ENCODE measurements at places on chromosomes 1 and 21.

GRCh38 chr1:159916242-159917051 is 8.9 kb downstream of the TAGLN2 start:
- no peak for DNase-seq

GRCh38 chr1:21338573-21339355 is 48.5 kb upstream of the ECE1 start:
- no peak for DNase-seq

- DNase-seq = no peak
These were observed 18.8 kb upstream of the RGS16 start for GRCh38 chr1:182622901-182623528.

GRCh38 chr1:78958711-78959110 is 47.8 kb downstream of the ADGRL4 start:
- DNase-seq = peak; percentile 2

GRCh38 chr1:201126832-201127754 is at the start of gene ASCL5:
Gene ASCL5, minus strand, starts transcription at chr1:201127184. Its CDS starts 11,812 bp downstream, at chr1:201115372.
- no peak for DNase-seq

DNA sequence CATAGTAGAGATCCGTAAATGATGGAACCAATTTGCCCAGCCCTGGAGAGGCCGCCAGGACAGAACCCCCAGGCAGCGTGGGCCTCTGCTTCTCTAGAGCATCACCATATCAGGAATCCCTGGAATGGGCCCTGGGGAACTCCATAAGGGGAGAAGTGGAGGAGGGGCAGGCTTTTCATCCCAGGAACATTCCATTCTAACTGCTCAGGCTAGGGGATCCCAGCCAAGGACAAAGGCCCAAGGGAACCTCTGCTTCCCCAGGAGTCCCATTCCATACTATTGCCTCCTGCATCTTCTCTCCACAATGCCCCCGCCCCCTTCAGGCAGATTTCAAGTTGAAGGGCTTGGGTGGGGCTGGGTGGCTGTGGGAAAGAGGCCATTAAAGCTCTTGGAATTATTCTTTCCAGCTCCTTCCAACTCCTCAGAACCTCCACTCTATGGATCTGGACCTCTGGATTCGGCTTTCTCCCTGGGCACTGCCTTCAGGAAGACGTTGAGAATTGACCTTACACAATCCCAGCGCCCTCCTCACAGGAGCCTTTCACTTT is 6.0 kb downstream of the TRNP1 start:
- DNase-seq = peak; percentile 63

DNA sequence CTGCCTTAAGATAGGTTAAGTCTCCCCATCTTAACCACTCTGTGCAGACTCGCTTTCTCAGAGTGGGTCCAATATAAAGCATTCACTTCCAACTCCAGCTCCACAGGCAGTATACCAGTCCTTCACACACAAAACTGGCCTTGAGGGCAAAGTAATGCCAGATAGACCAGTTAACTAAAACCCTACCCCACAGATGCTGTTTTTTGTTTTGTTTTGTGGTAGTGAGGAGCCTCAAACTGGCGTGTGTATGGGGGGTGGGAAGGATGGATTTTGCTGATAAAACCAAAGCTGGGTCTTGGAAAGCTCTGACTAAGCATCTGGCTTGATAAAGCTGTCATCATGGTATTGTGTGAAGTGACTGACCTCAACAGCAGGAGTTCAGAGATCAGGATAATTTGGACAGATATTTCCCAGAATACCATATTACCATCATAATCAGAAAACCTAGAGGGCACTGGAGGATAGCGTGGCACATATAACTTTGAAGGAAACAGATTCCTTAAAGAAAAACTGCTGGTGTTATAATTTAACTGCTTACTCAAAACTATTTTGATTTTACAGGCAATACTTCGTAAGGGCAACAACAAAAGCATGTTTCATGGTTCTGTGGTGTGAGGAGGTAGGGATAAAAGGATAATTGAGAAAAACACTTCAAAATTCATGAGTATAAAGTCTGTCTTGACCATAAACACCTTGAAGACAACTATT is 29.6 kb upstream of the CPLANE2 start:
- peak; percentile 96 for DNase-seq

DNA sequence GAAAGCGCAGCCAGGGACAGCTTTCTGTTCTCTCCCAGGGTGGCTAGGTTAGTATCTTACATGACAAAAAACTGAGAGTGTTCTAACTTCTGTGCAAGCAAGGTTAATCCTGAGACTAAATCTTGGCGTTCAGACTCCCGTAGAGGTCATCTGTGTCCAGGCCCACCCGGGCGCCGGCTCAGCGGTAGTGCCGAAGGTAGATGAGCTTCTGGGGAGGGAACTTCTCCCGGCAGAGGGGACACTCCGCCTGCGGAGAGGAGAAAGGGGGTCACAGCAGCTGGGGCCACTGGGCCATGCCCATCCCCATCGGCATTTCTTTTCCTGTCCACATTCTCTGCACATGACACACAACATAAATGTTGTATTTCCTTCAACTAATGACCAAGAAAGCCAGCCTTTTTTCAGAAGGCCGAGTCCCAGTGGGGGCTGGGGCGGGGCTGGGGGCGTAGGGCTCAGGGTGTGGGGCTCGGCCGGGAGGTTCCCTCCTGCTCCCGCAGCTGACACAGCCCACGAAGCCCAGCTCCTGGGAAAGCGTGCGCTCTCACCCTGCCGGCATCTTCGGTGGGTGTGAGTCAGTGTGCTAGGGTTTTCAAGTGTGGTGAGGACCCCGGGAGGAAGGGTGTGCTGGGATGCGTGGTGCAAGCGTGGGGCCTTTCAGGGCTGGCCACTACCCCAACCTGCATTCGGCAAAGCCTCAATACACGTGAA is 6.6 kb downstream of the PEX10 start:
- no peak for DNase-seq

GRCh38 chr1:160579216-160579701 is at the start of gene CD84:
Gene CD84, minus strand, starts transcription at chr1:160579496. Its CDS starts 59 bp downstream, at chr1:160579437.
- DNase-seq = no peak

DNA sequence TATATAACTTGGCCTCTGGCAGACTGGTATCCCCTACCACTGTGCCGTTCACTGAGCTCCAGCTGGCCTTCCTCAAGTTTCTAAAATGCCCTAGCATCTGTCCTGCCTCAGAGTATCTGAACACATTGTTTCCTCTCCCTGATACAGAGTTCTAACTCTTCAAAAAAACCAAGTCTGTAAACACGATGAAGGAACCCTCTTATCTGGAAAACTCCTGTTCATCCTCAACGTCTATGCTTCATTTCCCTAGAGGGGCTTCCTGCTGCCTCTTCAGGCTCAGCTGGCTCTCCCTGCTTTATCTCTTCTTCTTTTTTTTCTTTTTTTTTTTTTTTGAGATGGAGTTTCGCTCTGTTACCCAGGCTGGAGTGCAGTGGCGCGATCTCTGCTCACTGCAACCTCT is 5.6 kb downstream of the BSDC1 start:
- no peak for DNase-seq

DNA sequence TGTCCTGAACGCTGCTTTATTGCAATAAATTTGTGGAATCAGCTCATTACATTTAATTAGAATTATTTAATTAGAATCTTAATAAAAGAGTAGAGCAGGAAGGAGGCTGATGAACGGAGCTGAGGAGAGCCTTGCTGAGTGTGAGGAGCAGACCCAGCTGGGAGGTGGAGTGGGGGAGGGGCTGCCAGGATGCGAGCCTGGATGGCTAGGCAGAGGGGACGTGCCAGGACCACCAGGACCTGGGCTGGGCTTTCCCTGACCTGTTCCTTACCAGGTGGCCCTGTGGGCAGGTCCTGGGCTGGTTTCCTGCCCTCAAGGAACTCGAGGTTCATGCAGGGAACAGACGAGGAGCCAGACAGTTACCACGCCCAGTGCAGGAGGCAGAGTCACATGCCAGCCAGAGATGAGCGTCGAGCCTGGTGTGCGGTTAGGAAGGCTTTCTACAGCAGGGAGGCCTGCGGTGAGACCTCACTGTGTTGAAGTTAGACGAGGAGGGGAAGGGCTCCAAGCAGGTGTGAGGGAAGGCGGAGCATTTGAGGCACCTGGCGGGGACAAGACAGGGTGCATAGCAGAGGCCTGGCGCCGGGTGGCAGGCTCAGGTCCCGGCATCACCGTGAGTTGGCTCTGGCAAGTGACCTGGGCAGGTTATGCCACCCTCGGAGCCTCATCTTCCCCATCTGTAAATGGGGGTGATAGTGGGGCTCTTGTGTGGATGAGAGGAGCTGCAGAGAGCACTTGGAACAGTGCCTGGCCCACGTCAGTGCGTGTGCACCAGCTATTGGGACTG is 33.9 kb downstream of the LDLRAP1 start:
- no peak for DNase-seq
